GM23338 (cell line): ENCODE measurements at places on chromosomes 2 and 18. TPM values are rescaled to one million over a fixed set of nuclear protein-coding genes. Genes with fewer than 3 reads are reported as not detected.
A peak's percentile ranks its signal among the peaks of the same experiment; 100 is the strongest.

The DLX1 gene
- total RNA-seq = not detected in 2 replicates

The FAM124B gene
- 6.8 and 6.9 TPM in 2 replicates for total RNA-seq

The SCYGR4 gene
- total RNA-seq = not detected in 2 replicates

The ADCY3 gene
- 30.1 and 32.4 TPM in 2 replicates for total RNA-seq

The TBR1 gene
- not detected in 2 replicates for total RNA-seq

DNA sequence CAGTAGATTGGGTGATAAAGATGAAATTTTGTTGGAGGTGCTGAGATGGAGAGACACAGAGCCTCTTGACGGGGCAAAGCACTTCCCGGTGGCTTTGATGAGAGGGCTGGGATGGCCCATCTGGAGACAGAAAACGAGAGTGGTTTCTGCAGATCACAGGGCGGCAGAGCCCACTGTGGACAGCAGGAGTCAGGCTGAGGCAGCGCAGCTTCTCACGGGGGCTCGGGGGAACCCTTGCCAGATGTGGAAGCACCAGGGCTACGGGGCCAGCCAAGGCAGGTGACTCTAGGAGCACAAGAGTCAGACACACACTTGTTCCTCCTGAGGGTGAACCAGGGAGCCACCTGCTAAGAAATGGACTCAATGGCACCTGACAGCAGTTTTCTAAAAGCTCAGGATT lies 78.5 kb downstream of the TPO start:
- H3K4me3 ChIP-seq = no peak overlapping the region
- no peaks in the 10 kb centered on the region for H3K27me3 ChIP-seq
- DNase-seq = no peak

DNA sequence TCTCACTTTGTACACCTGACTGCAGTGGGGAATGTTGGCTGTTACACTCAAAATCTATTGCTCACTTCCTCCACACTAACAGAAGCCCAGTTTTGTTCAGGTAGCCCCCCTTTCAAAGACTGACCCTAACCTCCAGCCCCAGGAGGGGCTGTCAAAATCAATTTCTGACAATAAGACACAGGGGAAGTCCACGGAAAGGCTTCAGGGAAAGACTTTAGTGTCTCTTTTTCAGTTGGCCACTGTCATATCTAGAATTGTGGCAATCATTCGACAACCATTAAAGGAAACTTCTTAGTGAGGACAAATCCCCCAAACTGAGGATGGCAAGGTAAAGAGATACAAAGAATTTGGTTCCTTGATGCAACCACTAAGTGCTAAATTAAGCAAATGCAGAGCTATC lies 59.0 kb downstream of the BARD1 start:
- H3K27me3 ChIP-seq = no peaks in the 10 kb centered on the region
- no peak overlapping the region for H3K4me3 ChIP-seq
- H3K36me3 ChIP-seq = peaks cover 9% of the 10 kb centered on the region; the same call in 1 of the 2 replicates
- no peak overlapping the region for H3K27ac ChIP-seq
- no peaks in the 10 kb centered on the region for H3K4me1 ChIP-seq
- no peak for DNase-seq

DNA sequence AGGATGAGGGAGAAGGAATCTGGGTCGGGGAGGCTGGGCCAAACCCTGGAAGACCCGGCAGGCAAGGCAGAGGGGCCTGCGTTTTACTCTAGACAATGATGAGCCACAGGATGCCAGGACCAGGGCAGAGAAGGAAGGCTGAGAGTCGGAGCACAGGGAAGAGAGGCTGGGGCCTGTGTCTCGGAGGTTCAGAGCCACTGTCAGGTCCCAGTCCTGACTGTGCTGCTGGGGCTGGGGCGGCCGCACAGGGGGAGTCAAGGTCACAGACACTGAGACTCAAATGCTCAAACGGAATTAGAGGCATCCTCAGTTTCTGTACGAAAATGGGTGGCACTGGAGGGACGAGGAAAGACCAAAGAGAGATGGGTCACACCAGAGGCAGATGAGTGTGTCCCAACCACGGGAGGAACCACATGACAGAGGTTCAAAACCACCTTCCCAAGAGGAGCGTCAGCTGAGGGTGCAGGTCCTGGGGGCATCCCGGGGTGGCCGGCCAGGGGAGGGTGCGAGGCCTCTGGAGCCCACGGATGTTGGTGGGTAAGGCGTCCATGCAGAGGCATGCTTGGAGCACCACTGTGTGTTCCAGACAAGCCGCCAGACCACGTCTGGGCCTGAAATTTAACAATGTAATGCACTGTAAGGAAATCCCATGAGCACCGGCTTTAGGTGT lies 14.7 kb downstream of the HDAC4 start:
- DNase-seq = no peak
- H3K36me3 ChIP-seq = no peaks in the 10 kb centered on the region
- H3K27ac ChIP-seq = no peak overlapping the region
- no peaks in the 10 kb centered on the region for H3K27me3 ChIP-seq

GRCh38 chr18:69935319-69936190 lies 12.1 kb downstream of the CD226 start:
- DNase-seq = no peak
- H3K4me3 ChIP-seq = no peak overlapping the region
- no peak overlapping the region for H3K27ac ChIP-seq
- H3K36me3 ChIP-seq = no peaks in the 10 kb centered on the region
- no peaks in the 10 kb centered on the region for H3K27me3 ChIP-seq
- no peaks in the 10 kb centered on the region for H3K4me1 ChIP-seq

DNA sequence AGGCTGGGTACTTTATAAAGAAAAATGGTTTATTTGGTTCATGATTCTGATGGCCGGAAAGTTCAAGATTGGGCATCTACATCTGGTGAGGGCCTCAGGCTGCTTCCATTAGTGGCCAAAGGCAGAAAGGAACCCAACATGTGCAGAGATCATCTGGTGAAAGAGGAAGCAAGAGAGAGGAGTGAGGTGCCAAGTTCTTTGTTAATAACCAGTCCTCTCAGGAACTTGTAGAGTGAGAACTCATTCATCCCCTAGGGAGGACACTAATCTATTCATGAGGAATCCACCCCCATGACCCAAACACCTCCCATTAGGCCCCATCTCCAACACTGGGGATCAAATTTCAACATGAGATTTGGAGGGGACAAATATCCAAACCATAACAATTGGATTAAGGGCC lies 17.8 kb upstream of the SERPINE2 start:
- H3K4me3 ChIP-seq = no peak overlapping the region
- no peaks in the 10 kb centered on the region; the same call in 1 of the 2 replicates for H3K36me3 ChIP-seq
- no peaks in the 10 kb centered on the region for H3K4me1 ChIP-seq
- H3K27ac ChIP-seq = no peak overlapping the region

DNA sequence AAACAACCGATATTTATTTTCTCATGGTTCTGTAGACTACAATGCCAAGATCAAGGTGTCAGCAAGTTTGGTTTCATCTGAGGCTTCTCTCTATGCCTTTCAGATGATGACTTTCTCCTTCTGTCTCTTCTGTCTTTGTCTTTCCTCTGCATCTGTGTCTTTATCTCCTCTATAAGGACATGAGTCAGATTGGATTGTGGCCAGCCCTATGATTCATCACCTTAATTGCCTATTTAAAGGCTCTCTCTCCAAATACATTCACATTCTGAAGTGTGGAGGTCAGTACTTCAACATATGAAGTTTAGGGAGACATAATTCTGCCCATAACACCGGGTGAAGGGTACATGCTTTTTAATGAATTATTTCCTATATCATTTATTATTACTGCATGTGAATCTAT lies 71.2 kb upstream of the CNTNAP5 start:
- H3K4me1 ChIP-seq = no peaks in the 10 kb centered on the region
- H3K4me3 ChIP-seq = no peak overlapping the region
- no peak overlapping the region for H3K27ac ChIP-seq
- no peaks in the 10 kb centered on the region for H3K27me3 ChIP-seq
- DNase-seq = no peak

- no peaks in the 10 kb centered on the region for H3K27me3 ChIP-seq
- no peak overlapping the region for H3K4me3 ChIP-seq
- no peaks in the 10 kb centered on the region for H3K36me3 ChIP-seq
- no peak for DNase-seq
Observed at GRCh38 chr18:8293184-8293583, 316.1 kb upstream of the RAB12 start.

DNA sequence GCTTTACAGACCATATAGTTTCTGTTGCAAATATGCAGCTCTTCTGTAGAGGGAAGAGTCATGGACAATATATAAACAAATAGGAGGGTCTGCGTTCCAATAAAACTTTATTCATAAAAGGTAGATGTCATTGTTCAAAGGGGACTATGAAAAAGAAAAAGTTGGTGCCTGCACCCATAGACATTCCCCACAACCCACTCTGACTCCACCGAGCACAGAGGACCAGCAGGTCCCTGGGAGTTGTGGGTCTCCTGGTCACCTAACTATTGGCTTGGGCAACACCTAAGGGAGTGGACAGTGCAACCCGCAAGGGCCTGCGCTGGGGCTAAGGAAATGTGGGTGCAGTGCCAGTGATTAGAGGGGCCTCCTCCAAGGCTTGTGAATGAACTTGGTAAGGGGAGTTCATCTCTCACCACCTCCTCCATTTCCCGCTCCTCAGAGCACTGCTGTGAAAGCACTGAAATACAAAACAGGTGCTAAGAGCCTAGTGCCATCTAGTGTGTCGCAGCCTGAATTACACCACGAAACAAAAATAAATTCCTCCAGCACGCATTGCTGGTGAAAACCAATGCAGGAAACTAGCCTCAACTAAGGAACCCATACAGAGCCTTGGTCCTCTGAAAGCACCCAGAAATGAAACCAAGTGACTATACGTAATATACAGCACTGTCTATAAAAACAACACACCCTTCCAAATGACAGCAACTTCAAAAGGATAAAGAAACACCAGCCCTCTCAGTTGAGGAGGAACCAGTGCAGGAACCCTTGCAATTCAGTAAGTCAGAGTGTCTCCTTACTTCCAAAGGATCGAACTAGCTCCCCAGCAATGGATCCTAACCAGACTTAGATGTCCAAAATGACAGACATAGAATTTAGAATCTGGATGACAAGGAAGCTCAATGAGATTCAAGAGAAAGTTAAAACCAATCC lies 166.6 kb downstream of the RNF144A start:
- H3K27ac ChIP-seq = no peak overlapping the region
- DNase-seq = peak; percentile 81
- H3K27me3 ChIP-seq = no peaks in the 10 kb centered on the region
- no peaks in the 10 kb centered on the region for H3K4me1 ChIP-seq
- H3K4me3 ChIP-seq = no peak overlapping the region

DNA sequence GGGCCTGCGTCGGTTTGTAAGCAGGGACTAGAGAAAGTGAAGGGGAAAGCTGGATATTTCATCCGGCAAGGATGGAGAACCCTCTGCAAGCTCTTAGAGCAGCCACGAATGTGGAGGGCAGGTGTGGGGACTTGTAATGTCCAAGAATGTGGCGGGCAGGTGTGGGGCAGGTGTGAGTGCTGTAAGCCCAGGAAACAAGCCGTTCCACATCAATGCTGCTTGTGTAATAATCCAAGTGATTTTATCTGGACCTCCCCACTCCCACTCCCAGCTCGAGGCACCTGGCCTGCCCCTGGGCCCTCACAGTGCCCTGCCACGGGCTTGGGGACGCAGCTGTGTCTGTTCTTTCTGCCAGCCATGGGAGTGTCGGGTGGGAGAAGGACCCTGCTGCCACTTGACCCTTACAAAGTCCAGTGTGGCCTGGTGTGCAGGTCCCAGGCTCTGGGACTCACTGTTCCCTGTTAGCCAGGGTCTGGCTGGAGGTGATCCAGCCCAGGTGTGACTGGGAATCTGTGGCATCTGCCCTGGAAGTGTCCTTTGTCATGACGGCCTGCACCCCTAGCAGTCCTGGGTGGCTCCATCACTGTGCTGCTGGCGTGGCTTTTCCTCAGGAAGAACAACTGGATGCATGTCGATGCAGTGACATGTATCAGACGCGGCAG lies 42.8 kb downstream of the SOX11 start:
- H3K27ac ChIP-seq = no peak overlapping the region
- H3K4me3 ChIP-seq = no peak overlapping the region

DNA sequence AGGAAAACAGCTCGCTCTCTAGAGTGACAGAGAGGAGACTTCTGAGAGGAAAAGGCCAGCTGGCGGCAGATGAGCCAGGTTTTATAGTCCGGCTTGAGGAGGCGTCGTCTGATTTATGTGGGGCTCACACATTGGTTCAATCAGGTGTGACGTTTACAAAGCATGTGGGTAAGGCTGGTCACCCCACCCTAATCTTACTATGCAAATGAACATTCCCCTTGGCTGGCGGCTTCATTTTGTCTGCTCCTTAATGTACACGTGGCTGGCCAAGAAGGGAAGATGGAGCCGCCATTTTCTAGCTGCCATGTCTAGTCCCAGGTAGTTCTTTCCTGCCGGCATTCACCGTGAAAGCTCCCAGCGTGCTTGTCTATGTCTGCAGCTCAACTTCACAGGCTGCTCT lies 299.1 kb upstream of the SPRED2 start:
- DNase-seq = peak; percentile 8
- H3K4me1 ChIP-seq = peaks cover 6% of the 10 kb centered on the region
- no peaks in the 10 kb centered on the region for H3K36me3 ChIP-seq
- no peak overlapping the region for H3K27ac ChIP-seq
- H3K4me3 ChIP-seq = no peak overlapping the region
- no peaks in the 10 kb centered on the region for H3K27me3 ChIP-seq

GRCh38 chr2:119782308-119783027 lies 22.7 kb downstream of the PTPN4 start:
- DNase-seq = no peak
- H3K4me1 ChIP-seq = peaks cover 4% of the 10 kb centered on the region
- H3K27ac ChIP-seq = no peak overlapping the region; the same call in 1 of the 2 replicates
- H3K36me3 ChIP-seq = no peaks in the 10 kb centered on the region

- no peaks in the 10 kb centered on the region for H3K36me3 ChIP-seq
- H3K4me3 ChIP-seq = no peak overlapping the region
- H3K27ac ChIP-seq = no peak overlapping the region
- peaks cover 18% of the 10 kb centered on the region for H3K4me1 ChIP-seq
- H3K27me3 ChIP-seq = no peaks in the 10 kb centered on the region
- DNase-seq = no peak
Observed at GRCh38 chr2:162174746-162175145, 22.7 kb upstream of the GCG start.

GRCh38 chr2:6072768-6073167 lies 380.6 kb downstream of the SOX11 start:
- no peak overlapping the region for H3K4me3 ChIP-seq
- no peak overlapping the region for H3K27ac ChIP-seq
- H3K4me1 ChIP-seq = peaks cover 5% of the 10 kb centered on the region
- DNase-seq = no peak
- H3K36me3 ChIP-seq = no peaks in the 10 kb centered on the region

DNA sequence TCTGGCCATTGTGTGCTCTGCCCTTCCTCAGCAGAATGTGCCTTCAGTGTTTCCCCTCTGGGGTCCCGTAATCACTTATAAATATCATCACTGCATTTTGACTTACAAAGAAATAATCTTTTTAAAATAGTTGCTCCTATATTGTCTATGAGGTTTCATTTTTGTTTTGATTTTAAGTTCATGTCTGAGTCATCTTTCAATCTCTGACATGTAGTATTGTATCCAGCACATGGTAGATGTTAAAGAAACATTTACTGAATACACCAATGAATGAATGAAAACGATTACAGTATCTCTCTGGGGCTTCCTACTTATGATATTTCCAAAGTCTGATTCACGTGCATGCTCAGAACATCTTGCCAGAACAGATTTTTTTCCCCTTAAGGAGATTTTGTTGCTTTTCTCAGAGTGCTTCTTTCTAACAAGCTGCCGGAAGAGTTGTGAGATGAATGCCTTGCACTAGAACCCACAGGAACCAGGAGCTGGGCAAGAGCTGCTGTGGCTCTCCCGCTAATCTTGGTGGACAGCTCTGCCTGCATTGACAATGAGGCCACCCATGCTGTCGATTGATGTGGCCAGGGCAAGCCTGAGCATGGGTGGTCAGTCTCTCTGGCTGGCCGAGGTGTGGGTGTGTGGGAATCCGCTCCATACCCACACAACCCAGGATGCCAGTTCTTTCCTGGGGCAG lies 199.4 kb downstream of the CYRIA start:
- DNase-seq = no peak
- no peaks in the 10 kb centered on the region for H3K27me3 ChIP-seq
- no peak overlapping the region for H3K27ac ChIP-seq
